NCI-H510A treated with DMSO at 0.1 percent for 48 hours (cell line): ENCODE measurements at places on chromosomes 2 and 18.

DNA sequence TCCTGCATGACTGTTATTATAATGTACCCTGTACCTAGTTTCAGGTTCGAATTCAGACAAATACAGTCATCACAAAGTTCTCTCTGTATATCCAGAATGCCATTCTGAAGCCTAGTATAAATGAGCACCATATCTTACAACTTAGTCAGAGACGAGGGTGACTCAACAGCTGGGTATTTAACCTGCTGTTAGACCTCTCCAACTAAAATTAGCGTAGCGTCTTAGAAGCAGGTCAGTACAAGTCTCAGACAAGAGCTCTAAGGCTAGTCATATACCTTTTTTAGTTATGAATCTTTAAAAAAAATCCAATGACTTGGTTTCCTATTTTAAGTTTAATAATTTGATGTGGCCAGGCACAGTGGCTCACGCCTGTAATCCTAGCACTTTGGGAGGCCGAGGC, 74.1 kb downstream of the CABYR start:
- no peak for DNase-seq

- no peak for DNase-seq
Measured at GRCh38 chr2:166112193-166112605, 15.6 kb downstream of the SCN1A start.

GRCh38 chr18:61865466-61866175, 27.2 kb downstream of the RNF152 start:
- DNase-seq = no peak

DNA sequence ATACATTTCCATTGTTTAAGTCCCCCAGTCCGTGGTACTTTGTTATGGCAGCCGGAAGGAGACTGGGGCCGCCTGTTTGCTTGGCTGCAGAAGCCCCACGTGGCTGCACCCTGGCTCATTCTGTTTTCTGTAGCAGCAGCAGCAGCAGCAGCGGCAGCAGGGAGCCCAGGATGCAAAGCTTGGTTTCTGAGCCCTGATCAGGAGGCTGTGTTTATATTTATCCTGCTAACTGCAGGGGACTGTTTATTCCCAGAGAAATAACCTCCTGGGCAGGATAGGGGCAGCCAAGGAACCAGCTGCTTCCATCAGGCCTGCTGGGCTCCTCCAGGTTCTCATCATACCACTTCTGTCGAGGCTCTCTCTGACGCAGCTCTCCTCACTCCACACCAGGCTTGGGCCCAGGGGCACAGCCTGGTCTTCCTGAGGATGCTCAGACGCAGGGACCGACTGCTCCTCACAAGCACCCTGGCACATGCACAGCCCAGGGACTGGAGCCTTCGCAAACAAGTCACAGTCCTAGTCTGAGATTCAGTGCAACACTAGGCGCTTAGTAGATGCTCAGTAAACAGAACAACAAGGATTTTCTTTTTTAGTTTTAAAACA, 139.0 kb downstream of the MSH2 start:
- DNase-seq = no peak

DNA sequence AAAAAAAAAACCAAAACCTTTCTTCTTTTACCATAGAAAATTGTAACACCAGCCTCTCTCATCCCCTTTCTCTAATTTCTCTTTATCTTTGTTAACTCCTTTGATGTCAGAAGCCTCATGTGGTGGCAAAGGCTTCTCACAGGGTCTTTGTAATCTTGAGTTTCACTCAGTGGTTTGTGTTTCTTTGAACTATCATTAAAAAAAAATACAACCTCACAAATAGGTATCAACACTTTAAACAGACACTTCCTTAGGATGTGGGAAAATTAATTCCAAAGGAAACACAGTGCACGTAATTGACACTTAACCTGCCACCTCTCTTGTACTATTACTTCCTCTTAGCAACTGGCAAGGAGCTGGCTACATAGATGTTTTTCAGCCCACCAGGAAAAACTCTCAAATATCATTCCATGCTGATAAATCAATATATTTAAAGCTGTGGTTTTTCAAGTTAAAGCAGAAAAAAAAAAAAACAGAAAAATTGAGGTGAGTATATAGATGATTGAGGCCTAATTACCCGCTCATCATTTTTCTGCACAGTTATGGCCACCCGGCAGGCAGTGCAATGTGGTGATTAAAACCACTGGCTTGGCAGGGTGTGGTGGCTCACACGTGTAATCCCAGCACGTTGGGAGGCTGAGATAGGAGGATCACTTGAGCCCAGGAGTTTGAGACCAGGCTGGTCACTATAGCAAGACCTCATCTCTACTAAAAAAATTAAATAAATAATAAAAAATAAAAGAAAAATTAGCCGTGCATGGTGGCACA, 193.5 kb downstream of the MYO3B start:
- DNase-seq = no peak

GRCh38 chr2:148201075-148202004, 180.4 kb downstream of the MBD5 start:
- DNase-seq = no peak

GRCh38 chr2:77977471-77978063, 455.4 kb upstream of the LRRTM4 start:
- no peak for DNase-seq

DNA sequence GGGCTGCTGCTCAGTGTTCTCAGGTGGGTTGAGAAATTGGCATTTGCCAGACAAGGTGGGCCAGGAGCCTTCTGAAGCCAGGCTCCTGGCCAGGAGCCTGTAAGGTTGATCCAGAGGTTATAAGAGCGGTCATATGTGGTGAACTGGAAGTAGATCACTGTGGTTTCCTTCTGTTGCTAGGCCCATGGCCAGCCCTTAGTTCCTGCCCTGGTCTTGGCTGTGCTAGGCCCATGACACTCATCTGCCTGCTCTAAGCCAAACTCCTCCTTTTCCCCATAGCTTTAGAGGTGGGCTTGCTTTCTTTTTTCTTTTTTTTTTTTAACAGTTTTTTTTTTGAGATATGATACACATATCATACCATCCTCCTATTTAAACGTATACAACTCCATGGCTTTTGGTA, 5.0 kb upstream of the MGAT5 start:
- no peak for DNase-seq
